ENCODE measurements at places on chromosomes 1 and 21.

- peak; percentile 54 for DNase-seq
These were observed 127.2 kb upstream of the GREM2 start for GRCh38 chr1:240739139-240739538.

DNA sequence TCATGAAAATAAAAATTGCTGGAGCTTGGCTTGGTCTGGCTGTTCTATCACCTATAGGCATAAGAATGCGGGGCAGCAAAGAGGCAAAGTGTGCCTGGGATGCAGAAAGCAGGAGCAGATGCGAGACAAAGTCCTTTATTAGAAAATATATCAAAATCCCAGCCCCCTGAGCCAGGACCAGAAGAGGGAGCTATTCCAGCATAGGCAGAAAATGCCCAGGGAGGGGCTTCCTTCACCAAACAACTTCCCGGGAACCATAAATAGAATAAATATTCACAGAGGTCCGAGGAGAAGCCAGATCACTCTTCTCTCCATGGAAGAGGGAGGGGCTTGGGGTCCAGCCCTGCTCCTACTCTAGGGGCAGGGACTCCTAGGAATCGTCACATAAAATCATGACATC lies 5.0 kb downstream of the PPOX start:
- DNase-seq = no peak

GRCh38 chr1:225343618-225344017 lies 84.2 kb downstream of the LBR start:
- DNase-seq = no peak

GRCh38 chr1:33375316-33375715 lies 54.4 kb upstream of the A3GALT2 start:
- no peak for DNase-seq

- peak; percentile 34 for DNase-seq
These were observed 64.5 kb upstream of the FAM3B start for GRCh38 chr21:41251961-41252642.

- no peak for DNase-seq
These were observed 3.2 kb downstream of the RCAN3 start for GRCh38 chr1:24505816-24506215.

GRCh38 chr1:9368356-9368755 lies 75.7 kb downstream of the SPSB1 start:
- no peak for DNase-seq

DNA sequence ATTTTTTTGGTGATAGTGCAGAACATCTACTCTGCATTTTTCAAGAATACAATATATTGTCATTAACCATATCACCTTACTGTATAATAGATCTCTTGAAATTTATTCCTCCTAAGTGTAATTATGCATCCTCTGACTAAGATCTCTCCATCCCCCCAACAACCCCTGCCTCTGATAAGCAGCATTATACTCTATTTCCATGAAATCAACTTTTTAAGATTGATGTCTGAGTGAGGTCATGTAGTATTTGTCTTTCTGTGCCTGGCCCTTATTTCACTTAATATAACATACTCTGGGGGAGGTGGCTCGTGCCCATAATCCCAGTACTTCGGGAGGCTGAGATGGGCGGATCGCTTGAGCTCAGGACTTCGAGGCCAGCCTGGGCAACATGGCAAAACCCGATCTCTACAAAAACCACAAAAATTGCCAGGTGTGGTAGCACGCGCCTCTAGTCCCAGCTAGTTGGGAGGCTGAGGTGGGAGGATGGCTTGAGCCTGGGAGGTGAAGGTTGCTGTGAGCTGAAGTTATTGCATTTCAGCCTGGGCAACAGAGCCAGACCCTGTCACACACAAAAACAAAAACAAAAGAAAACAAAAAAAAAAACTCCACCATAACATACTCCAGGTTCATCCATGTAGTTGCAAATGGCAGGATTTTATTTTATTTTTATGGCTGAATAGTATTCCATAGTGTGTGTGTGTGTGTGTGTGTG lies 5.7 kb downstream of the ACOT11 start:
- DNase-seq = no peak

DNA sequence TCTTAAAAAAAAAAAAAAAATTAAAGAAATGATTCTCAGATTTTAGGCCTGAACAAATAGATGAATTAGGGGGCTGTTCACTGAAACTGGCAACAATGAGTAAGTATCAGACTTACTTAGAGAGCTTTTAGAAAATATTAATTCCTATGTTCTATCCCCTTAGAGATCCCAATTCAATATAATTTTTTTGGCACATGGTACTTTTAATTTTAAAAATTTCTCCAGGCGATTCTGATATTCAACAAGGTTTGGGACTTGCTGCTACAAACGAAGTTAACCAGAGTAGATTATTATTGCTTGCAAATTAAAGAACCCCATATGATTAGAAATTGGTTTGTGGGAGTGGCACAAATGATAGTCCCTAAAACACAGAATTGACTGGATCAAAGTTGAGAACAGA lies 11.4 kb downstream of the SCMH1 start:
- DNase-seq = no peak

GRCh38 chr1:167207940-167208623 lies 12.6 kb upstream of the POU2F1 start:
- DNase-seq = no peak

GRCh38 chr1:195188821-195189220 lies 1419.4 kb downstream of the KCNT2 start:
- DNase-seq = peak; percentile 31

DNA sequence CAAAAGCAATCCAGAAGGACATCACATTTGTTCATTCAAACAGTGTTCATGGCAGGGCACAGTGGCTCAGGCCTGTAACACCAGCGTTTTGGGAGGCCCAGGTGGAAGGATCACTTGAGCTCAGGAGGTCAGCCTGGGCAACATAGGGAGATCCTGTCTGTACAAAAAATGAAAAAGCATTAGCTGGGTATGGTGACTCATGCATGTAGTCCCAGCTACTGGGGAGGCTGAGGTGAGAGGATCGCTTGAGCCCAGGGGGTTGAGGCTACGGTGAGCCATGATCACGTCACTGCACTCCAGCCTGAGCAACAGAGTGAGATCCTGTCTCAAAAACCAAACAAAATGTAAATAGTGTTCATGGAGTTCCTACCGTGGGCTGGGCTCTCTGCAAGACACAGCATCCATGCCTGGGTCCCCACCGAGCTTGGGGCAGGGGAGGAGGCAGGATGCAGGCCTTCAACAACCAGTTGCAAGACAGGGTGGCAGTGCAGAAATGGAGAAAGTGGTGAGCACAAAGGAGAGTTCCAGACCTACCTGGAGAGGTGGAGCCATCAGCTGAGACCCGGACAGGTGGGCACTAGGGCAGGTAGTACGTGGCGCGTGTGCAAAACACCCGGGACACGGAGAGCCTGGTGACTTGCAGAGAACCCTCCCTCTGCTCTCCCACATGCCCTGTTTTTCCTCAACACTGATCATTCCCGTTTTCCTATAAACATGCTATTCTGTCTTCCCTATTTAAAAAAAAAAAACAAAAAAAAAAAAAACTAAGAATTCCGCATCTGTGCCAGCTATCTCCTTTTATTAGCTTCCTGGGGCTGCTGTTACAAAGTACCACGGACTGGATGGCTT lies 138.9 kb downstream of the TOMM20 start:
- no peak for DNase-seq

GRCh38 chr21:34626131-34626530 lies 11.2 kb upstream of the RCAN1 start:
- no peak for DNase-seq

DNA sequence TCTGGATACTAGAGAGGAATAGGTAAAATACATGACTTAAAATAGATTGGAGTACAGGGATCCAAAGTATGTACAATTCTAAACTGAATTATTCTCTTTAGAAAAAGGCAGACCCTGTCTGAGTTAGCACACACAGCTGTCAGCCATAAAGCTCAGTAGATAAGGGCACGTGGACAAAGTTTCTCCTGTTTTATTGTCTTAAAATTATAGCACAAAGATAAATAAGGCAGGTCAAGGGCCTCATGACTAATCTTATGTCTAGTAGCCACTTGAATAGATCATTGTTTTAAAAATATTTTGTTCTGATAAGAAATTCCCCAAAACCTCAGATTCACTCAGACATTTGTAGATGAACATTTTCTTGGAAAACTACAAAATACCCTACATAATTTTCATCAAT lies 205.2 kb downstream of the ZP4 start:
- no peak for DNase-seq

DNA sequence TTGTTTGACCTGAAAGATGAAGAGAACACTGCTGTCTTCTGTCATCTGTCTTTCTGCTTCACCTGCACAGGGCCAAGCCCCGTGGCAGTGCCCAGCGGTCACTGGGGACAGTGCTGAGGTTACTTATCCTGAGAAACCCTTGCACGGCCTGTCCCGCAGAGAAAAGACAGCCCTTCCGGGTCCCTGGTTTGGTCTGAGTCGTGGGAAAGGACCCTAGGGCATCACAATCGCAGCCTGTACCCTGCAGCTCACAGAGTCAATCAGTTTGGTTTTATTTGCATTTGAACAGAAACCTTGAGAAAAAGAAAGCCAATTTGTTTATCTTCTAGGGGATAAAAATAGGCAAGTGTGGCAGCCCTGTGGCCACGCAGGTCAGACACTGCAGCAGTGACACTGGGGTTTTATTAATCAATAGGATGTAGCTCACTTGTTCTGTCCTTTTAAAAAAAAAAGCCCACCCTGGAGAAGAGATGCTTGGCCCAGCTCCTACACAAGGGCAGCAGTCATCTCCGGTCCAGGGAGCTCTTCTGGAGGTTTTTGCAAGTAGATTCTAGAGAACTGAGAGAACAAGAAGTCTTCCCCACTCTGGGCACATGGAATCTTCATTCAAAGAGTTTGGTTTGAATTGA lies 120.0 kb downstream of the PEX14 start:
- no peak for DNase-seq

- no peak for DNase-seq
These were observed 177.3 kb upstream of the ETV3 start for GRCh38 chr1:157315544-157315943.

DNA sequence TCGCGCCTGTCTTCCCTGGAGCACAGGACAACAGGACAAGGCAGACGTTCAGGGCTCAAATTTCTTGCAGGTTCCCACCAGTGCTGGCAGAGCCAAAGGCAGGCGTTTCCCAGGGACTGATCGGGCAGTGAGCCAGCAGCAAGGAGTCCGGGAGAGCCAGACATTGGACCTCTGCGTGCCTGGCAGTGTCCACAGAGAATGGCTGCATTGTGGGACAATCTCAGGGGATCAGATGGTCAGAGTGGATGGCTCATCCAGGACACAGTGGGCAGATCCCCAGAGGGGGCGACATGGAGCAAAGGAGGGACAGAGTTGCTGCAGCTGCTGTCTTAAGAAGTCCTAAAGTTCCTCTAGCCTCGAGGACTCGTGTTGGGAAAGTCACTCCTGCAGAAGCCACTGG lies 4.6 kb downstream of the TMEM63A start:
- peak; percentile 19 for DNase-seq

DNA sequence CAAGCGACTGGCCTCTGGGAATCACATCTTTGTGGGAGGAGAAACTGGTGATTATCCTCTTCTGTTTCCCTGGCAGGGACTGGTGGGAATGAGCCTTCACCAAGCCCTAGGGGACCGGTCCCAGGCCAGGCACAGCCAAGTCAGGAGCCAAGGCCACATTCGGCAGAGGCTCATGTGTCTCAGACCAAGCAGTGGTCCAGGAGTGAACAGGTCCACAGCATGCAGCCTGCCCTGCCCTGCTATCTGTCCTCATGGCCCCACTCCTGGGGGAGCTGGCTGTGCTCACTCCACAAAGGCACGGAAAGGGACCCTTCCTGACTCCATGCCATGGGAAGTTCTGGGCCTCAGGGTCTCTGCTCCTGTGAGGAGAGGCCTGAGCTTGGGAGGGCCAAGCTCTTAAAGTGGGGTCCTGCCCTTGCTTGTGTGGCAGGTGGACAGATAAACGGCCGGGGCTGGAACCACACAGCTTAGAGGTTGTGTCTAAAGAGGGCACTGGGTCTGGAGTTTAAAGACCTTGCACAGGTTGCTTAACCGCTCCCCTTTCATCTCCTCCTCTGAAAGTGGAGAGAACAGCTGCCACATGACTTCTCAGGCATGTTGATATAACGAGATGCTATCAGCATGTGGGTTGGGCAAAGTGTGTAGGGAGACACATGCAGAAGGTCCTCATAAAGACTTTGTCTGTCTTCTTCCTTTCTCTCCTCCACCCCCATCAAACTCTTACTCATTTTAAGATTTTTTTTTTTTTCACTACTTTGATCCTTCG lies 57.5 kb downstream of the CASQ2 start:
- no peak for DNase-seq

DNA sequence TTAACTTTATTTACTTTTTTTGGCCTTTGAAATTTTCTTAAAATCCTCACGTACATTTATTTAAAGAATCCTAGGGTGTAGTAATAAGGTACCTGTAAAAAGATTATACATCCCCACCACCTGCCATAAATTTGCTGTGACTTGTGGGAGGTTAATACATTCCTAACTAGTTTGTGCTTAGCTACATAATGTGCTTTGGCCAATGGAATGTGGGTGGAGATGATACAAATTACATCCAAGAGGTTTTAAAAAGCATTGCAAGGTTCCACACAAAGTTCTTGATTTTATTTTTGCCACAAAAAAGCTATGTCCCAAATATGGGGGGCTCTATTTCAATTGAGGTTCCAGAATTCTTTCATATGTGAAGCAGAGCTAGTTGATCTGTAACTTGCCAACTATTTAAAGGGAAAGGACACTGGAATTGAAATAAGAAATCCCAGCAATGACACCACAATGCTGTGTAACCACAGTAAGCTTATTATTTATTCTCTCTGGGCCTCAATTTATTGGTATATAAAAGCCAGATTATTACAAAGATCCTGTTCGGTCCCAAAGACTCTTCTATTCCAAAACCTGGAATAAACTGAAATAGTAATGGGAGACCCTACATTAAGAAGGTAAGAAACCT lies 15.7 kb downstream of the ASPM start:
- DNase-seq = peak; percentile 68

GRCh38 chr1:117321680-117322609 lies 45.3 kb upstream of the MAN1A2 start:
- DNase-seq = no peak

DNA sequence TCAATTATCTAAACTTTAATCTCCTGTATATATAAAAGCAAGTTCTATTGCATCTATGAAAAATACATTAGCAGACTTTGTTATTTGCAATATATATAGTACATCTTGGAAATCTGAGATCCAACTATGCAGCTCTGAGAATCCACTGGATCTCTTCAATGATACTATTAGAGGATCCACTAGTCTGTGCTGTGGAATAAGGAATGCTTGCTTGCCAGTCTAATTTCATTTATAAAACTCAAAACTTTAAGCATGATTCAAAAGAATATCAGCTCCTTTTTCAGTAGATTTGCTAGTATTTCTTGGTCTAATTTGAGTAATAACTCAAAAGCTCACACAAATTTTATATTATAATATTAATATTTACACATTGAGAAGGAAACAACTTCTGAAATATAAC lies 115.1 kb downstream of the SPATA6 start:
- DNase-seq = peak; percentile 1

DNA sequence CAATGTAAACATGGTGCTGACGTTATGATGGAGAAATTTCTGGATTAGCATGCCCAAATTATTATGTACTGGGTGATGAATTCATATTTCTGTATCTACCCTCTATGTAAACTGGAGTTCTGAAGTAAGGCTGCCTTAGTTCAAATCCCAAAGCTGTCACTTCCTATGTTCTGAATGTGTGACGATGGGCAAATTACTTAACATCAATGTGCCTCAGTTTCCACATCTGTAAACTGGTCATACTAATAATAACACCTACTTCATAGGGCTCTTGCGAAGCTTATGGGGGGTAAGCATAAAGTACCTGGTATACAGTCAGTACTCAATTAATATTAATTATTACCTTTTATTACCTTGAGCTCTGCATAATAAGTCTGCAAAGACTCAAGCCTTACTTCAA lies 45.6 kb downstream of the SLC30A10 start:
- no peak for DNase-seq

GRCh38 chr1:93005252-93005598 lies 44.0 kb upstream of the DIPK1A start:
- DNase-seq = no peak

GRCh38 chr1:80341021-80341420 lies 1334.5 kb upstream of the ADGRL4 start:
- DNase-seq = peak; percentile 2
